Activated T-helper 2 cell treated with anti-CD3 and anti-CD28 coated beads, Interferon-gamma antibody, Interleukin-2, Interleukin-4, amounts not matched to agents 10 μg/mL and 5 μg/mL and 100 μg/mL, durations not matched to agents 14 hours and 24 hours and 36 hours (primary cell): ENCODE measurements at places on chromosomes 12 and 14.

GRCh38 chr12:46452061-46452615 is 79.6 kb upstream of the SLC38A2 start:
- no peak overlapping the region for H3K4me3 ChIP-seq
- H3K4me1 ChIP-seq: peaks cover 51% of the 10 kb centered on the region
- no peaks in the 10 kb centered on the region for H3K27me3 ChIP-seq
- peaks cover 8% of the 10 kb centered on the region for H3K36me3 ChIP-seq
- H3K27ac ChIP-seq: no peak overlapping the region

- no peaks in the 10 kb centered on the region for H3K4me1 ChIP-seq
- no peak for DNase-seq
- peaks cover 16% of the 10 kb centered on the region for H3K36me3 ChIP-seq
- H3K27ac ChIP-seq: no peak overlapping the region
- no peak overlapping the region for H3K4me3 ChIP-seq
Measured at GRCh38 chr14:22614240-22614799, 16.2 kb downstream of the ABHD4 start.

- peaks cover 17% of the 10 kb centered on the region for H3K4me1 ChIP-seq
- DNase-seq: no peak
- no peak overlapping the region for H3K4me3 ChIP-seq
- no peaks in the 10 kb centered on the region for H3K36me3 ChIP-seq
- H3K27me3 ChIP-seq: peaks cover 14% of the 10 kb centered on the region
Measured at GRCh38 chr14:72098210-72098609, 166.0 kb downstream of the RGS6 start.

DNA sequence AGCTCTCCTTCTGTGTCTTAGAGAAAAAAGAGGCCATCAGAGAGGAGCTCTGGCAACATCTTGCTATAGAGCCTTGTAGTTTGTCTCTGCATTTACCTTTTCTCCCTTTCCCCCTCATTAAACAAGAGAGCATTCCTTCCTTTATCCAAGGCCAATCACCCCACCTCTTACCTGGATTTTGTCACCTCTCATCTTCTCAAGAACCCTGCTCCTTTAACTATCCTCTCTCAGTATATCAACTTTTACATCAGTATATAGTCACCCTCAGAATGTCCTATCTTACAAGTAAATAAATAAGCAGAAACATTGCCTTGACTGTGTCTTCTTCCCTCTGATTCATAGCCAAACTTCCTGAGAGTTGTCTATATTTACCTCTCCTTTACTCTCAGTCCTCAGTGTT is 105.0 kb upstream of the SLC38A2 start:
- peaks cover 24% of the 10 kb centered on the region for H3K4me1 ChIP-seq
- DNase-seq: no peak
- H3K27ac ChIP-seq: no peak overlapping the region
- H3K36me3 ChIP-seq: peaks cover 44% of the 10 kb centered on the region
- no peaks in the 10 kb centered on the region for H3K27me3 ChIP-seq

- H3K27ac ChIP-seq: no peak overlapping the region
- H3K4me3 ChIP-seq: no peak overlapping the region
- no peak for DNase-seq
- no peaks in the 10 kb centered on the region for H3K27me3 ChIP-seq
- H3K4me1 ChIP-seq: no peaks in the 10 kb centered on the region
Measured at GRCh38 chr14:43983721-43984120, 523.4 kb downstream of the FSCB start.

DNA sequence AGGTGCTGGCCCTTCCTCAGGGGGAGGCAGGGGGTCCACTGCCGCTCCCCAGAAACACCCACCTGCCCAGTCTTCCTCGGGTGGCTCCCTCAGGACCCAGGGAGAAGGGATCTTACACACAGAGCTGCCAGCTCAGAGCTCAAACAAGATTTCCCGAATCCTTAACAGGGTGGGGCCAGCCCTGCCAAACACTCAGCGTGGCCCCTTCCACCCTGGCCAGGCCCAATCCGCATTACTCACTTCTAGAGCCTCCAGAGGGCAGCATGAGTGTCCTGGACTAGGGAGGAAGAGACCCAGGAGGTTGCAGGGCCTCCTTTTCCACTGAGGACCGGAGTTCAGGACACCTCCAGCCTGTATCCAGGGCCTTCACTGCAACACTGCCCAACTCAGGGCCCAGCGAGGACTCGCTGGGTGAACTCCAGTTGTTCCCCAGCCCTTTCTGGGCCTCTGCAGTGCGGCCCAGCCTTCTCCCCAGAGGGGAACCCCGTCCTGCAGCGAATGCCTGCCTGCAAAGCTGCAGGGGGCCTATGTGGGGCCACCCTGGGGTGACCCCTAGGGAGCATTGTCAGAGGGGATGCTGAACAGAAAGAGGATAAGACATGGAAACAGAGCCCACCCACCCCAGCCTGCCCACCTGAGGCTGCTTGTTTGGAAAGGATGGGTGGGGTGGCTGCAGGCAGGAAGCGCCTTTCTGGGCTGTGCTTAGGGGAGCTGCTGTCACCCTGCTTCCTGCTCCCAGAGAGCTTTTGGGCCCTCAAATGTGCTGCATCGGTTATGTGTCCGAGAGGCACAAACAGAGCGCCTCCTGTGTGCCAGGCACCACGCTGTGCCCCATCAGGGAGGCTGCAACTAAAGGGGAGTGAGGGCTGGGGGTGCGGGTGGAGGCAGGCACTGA is 43.8 kb downstream of the CCNK start:
- no peaks in the 10 kb centered on the region for H3K36me3 ChIP-seq
- peak overlapping the region; percentile 46 for H3K27ac ChIP-seq
- no peak for DNase-seq
- H3K4me1 ChIP-seq: peaks cover 1% of the 10 kb centered on the region
- H3K27me3 ChIP-seq: no peaks in the 10 kb centered on the region

DNA sequence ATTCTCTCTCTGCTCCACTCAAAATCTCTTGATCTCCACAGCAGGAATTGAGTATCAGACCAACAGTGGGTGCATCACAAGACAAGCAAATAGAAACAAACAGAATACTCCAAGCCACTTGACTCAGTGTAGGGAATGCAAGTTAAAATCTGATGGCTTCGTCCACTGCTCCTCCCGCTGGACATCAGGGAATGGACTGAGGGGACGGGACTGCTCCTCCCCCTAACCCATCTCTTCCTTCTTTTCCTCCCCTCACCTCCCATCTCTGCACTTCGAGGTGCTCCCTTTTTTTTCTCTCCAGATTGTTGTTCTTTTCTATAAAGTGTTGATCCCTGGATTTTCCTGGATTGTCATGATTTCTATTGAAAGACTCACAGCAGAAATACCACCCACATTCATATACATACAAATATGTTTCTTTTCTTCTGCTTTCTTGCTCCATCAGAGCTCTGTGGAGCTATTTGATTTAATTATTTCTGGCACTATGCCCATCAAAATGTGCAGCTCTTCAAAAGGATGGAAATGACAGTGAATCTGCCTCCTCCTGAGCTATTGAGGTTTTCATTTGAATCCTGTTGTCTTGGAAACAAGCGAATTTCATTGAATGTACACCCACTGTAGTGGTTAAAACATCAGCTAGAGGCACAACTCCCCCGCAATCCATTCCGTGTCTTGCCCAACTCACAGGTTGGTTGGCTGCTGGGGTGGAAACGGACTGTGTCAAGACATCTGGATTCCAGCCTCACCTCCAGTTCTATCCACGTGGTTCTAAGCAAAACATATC is 199.7 kb downstream of the SPTSSA start:
- peaks cover 11% of the 10 kb centered on the region for H3K27me3 ChIP-seq
- DNase-seq: no peak
- no peak overlapping the region for H3K27ac ChIP-seq
- no peaks in the 10 kb centered on the region for H3K4me1 ChIP-seq

DNA sequence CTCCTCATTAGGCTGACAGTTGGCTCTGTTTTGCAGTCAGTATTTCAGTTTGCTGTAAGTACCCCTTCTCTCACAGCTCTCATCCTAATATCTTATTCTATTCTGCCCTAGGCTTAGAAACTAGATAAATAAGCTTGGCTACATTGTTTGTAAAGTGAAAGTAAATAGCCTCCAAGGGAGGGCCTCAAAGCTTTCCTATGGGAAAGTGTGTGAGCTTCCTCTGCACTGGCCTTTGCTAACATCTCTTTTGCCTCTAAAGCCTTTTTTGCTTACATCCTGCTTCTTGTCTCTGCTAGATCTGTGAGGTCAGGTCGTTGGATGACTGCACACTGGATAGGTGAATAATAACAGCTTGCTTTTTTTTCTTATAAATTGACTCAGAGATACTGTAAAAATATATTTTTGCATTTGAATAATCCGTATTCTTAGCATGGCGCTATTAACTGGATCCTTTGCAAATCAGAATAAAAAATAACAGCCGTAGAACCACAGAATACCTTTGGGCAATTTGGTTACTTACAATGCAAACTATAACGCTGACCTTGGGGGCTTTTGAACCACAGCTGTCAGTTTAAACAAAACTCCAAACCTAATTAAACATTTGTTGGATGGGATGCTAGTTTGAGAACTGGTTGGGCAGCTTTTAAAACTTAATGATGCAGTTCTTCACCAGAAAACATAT is 55.1 kb downstream of the TTC6 start:
- no peak for DNase-seq
- no peak overlapping the region for H3K27ac ChIP-seq
- no peak overlapping the region for H3K4me3 ChIP-seq
- H3K27me3 ChIP-seq: no peaks in the 10 kb centered on the region

DNA sequence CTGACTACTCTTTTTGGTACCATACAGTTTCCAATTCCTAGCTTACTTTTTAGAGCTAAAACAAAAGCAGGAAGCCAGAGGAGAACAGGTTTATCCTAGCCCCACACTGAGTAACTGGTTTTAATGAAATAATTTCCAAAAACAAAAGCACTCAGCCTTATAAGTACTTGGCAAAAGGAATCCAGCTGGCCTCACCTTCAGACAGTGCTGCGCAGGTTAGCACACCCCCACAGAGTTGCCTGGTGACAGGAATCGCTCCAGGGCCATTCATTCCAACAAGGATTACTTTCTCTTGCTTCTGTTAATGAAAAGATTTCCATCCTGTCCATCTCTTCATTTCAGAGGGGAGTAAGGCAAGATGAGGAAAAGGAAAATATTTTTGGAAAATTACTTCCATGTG is 84.6 kb downstream of the SCFD1 start:
- no peak overlapping the region for H3K27ac ChIP-seq
- H3K36me3 ChIP-seq: peaks cover 16% of the 10 kb centered on the region
- H3K4me3 ChIP-seq: no peak overlapping the region

- H3K27me3 ChIP-seq: peaks cover 7% of the 10 kb centered on the region
- peaks cover 5% of the 10 kb centered on the region for H3K4me1 ChIP-seq
- no peaks in the 10 kb centered on the region for H3K36me3 ChIP-seq
- no peak for DNase-seq
- H3K4me3 ChIP-seq: no peak overlapping the region
Measured at GRCh38 chr12:48356041-48356768, 5.5 kb upstream of the ZNF641 start.

DNA sequence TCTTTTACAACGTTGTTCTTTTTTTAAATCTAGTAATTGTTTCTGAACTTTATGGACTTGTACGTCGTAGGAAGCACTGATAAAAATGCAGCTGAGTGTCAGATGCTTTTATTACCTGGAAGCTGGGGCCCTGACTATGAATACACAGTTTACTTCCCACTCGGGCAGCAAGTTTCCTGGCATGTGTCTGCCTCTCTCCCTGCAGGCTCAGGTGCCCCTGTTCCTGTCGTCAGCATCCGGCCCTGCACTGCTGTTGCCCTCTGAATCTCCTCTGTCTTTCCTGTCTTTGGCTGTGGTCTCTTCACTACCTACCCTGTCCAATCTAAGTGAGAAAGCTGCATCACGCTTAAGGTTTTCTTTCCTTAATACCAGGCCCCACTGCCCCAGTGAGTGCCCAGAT is 75.8 kb downstream of the PELI2 start:
- H3K36me3 ChIP-seq: no peaks in the 10 kb centered on the region
- no peaks in the 10 kb centered on the region for H3K27me3 ChIP-seq
- no peak overlapping the region for H3K4me3 ChIP-seq
- no peak for DNase-seq
- no peak overlapping the region for H3K27ac ChIP-seq
- H3K4me1 ChIP-seq: peaks cover 16% of the 10 kb centered on the region

- DNase-seq: peak; percentile 46
- H3K4me3 ChIP-seq: peak overlapping the region; percentile 30
- peaks cover 78% of the 10 kb centered on the region for H3K36me3 ChIP-seq
- H3K4me1 ChIP-seq: peaks cover 56% of the 10 kb centered on the region
- H3K27me3 ChIP-seq: no peaks in the 10 kb centered on the region
Measured at GRCh38 chr12:57069523-57069922, 9.1 kb downstream of the NEMP1 start.

DNA sequence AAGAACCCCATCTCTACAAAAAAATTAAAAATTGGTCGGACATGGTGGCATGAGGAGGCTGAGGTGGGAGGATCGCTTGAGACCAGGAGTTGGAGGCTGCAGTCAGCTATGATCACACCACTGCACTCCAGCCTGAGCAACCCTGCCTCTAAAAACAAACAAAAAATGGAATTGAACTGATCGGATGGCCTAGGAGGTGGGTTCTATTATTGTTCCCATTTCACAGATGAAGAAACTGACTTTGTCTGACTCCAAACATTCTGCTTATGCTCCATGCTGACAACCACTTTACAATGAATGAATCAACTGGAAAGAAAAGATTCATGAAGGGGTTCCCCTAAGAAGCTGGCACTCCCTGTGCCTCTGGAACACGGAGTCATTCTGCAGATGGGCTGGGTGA is 47.3 kb downstream of the TRPV4 start:
- no peaks in the 10 kb centered on the region for H3K4me1 ChIP-seq
- DNase-seq: no peak
- no peaks in the 10 kb centered on the region for H3K27me3 ChIP-seq
- no peaks in the 10 kb centered on the region for H3K36me3 ChIP-seq

- peaks cover 1% of the 10 kb centered on the region for H3K27me3 ChIP-seq
- DNase-seq: no peak
- no peaks in the 10 kb centered on the region for H3K36me3 ChIP-seq
Measured at GRCh38 chr14:94880876-94881275, 111.0 kb upstream of the GSC start.

GRCh38 chr14:29868000-29868399 is 59.6 kb downstream of the PRKD1 start:
- H3K27me3 ChIP-seq: no peaks in the 10 kb centered on the region
- H3K36me3 ChIP-seq: no peaks in the 10 kb centered on the region
- H3K4me3 ChIP-seq: no peak overlapping the region
- DNase-seq: no peak

DNA sequence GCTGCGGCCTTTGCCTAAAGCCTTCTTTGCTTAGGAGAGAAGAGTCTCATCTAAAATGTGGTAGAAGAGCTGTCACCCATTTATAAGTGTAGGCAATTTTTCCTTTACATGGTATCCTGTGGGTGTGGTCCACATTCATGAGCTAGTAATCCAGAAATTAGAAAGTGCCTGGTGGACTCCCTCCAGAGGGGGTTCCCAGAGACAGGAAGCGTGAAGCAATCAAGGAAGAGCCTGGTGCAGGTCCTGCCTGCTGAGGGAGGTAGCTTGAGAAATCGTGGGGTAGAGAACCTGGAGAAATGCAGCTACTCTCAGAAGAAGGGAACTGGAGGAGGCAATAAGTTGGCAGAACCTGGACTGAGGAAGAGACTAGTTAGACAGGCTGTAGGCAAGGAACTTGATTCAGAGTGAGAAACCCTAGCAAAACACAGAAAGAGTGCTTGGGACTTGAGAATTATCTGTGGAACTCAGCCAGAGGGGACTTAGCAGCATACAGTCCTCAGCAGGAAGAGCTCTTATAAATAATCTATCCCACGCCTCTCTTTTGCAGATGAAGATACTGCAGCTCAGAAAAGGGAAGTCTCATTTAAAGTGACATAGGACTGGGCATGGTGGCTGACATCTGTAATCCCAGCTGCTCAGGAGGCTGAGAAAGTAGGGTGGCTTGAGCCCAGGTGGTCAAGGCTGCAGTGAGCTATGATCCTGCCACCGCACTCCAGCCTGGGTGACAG is 182.4 kb upstream of the CCND2 start:
- H3K36me3 ChIP-seq: no peaks in the 10 kb centered on the region
- peaks cover 6% of the 10 kb centered on the region for H3K4me1 ChIP-seq
- H3K27me3 ChIP-seq: peaks cover 12% of the 10 kb centered on the region
